ENCODE measurements at places on chromosomes 2 and 18.

- no peak for DNase-seq
Measured at GRCh38 chr2:233140978-233141377, 80.8 kb downstream of the INPP5D start.

DNA sequence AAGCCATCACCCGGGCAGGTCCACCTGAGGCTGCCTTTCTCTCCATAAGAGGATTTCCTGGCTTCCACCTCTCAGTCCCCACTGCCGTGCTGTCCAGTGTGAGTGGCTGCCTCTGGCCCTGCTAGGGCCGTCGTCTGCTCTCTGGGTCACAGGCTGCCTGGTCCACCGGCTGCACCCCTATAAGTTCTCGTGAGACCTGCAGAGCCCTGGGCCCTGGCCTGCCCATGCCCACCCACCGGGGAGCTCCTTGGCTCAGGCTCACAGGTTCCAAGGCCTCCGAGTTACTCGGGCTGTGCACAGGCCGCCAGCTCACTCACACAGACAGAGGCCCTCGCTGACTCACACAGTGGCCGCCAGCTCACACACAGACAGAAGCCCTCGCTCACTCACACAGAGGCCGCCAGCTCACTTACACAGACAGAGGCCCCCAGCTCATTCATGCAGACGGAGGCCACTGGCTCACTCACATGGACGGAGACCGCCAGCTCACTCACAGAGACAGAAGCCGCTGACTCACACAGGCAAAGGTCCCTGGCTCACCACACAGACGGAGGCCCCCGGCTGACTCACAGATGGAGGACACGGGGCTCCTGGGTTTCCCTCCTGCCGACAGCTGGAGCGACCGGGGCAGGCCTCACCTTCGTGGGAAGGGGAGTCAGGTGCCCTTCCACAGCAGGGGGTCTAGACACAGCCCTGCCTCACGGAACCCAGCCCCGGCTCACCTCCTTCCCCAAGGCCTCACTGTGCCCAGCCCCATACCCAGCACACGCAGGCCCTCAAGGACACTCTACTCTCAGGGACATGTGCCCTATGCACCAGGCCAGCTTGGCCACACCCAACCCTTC lies 334.1 kb upstream of the MYT1L start:
- DNase-seq = no peak

DNA sequence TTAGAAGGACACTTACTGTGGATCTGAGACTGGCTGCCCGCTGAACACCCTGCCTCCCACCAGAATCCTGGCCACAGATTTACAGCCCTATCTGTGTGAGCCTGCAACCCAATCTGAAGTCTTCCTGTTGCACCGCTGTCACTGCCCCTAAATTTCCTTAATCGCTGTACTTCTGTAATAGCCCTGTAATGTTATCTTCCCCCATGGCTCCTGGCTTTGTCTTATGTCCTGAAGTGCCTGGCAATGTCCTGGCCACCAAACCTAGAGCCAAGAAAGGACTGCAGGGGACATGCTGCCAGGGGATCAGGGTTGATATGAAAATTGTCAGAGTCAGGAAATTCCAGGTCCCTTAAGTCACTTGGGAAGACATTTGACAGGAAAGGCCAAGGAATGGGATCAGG lies 52.7 kb downstream of the FHOD3 start:
- no peak for DNase-seq

- DNase-seq = no peak
Measured at GRCh38 chr18:21915546-21915945, 175.0 kb downstream of the MIB1 start.

GRCh38 chr2:190881084-190881597 lies 520 bp downstream of the GLS start:
- DNase-seq = no peak

DNA sequence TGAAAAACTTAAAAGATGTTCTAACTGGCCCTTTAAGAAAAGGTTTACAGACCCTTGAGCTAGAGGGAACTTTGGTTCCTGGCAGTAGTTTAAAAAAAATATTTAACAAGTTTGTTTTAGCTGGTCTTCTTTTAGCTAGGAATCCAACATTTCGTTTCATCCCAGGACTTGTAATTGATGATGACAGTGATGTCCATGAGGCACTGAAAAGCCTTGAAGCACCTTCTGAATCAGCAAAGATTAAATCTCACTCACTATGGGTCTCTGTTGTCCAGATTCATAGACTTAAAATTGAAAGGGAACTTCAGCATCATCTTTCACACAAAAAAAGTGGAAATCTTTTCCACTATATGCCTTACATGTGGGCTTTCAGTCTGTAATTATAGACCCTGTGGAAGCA lies 102.9 kb upstream of the ETAA1 start:
- DNase-seq = no peak

DNA sequence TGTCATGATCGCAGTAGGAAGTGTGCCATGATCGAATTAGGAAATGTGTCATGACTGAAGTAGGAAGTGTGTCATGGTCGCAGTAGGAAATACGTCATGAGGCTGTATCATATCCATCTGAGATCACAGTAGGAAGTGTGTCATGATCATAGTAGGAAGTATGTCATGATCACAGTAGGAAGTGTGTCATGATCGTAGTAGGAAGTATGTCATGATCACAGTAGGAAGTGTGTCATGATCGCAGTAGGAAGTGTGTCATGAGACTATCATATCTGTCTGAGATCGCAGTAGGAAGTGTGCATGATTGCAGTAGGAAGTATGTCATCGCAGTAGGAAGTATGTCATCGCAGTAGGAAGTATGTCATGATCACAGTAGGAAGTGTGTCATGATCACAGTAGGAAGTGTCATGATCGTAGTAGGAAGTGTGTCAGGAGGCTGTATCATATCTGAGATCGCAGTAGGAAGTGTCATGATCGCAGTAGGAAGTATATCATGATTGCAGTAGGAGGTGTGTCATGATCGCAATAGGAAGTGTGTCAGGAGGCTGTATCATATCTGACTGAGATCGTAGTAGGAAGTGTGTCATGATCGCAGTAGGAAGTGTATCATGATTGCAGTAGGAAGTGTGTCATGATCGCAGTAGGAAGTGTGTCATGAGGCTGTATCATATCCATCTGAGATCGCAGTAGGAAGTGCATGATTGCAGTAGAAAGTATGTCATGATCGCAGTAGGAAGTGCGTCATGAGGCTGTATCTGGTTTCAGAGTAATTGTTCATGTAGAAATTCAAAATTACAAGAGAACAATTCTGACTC lies 56.4 kb upstream of the NFATC1 start:
- no peak for DNase-seq

GRCh38 chr18:370751-371608 lies 103.1 kb upstream of the THOC1 start:
- no peak for DNase-seq

DNA sequence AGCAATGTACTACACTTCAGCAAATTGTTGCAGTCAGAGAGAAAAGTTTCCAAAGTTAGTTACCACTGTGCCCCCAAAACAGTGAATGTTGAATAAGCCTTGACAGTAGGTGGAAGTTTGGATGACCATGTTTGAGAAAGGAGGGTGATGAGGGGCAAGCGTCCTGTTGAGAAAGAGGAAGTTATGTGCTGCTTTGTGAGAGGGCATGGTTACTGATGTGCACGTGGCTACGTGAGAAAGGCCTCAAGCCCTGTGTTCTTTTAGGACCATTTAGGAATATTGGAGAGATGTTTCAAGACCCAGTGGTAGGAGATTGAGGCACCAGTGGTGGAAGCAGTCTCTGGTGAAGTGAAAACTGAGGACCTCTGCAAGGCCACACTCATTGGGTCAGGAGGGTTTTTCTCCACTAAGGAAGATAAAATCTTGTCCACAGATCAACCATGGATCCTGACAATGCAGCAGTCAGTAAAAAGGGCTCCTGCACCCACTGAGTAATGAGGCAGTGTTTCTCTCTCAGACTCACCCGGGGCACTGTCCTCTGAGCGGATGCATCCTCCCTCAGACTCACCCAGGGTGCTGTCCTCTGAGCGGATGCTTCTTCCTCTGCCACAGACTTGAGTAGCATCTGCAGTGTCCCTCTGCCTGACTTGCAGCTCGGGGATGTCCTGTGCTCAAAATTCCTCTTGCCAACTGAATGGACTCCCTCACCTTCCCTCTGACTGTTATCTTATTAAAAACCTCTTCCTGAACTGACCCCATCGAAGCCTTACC lies 34.7 kb upstream of the ACTR3 start:
- no peak for DNase-seq

GRCh38 chr2:10775021-10775780 lies 37.4 kb downstream of the PDIA6 start:
- no peak for DNase-seq

GRCh38 chr2:229201521-229201920 lies 69.6 kb downstream of the PID1 start:
- DNase-seq = no peak

- DNase-seq = no peak
Measured at GRCh38 chr2:401019-401679, 113.3 kb upstream of the ALKAL2 start.

GRCh38 chr2:47494267-47495130 lies 91.5 kb downstream of the MSH2 start:
- DNase-seq = no peak

GRCh38 chr2:210517264-210517663 lies 39.1 kb upstream of the CPS1 start:
- no peak for DNase-seq

- no peak for DNase-seq
Measured at GRCh38 chr18:24992491-24992890, 359.5 kb downstream of the ZNF521 start.

GRCh38 chr2:121211689-121212151 lies 73.3 kb downstream of the TFCP2L1 start:
- DNase-seq = no peak

DNA sequence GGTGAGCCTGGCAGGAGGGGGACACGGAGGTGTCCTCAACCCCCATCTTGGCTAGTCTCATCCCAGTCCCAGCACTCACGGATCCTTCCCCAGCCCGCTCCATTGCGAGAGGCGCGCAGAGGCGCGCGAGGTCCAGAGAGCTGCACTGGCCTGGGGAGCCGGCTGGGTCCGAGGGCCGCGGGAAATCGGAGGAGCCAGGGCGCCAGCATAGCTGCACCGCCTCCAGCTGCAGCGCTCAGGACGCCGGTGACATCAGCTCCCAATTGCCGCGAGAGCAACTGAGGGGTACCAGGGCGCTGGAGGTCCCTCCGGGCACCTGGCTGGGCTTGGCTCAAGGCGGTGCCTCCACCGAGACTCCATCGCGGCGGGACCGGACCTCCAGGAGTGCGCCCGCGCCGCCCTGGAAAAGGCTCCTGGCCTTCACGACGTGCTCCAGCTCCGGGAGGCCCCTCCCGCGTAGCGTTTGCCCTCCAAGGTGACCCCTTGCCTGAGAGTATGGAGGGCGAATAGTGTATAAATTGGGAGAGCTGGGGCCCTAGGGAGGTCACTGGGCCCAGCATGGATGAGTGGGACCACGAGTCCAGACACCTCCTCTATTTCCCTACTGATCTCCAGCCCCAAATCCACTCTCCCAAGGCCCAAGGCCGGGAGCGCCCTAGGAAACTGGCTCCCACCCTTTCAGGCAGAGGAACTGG lies 5.5 kb downstream of the RTKN start:
- DNase-seq = no peak

- no peak for DNase-seq
Measured at GRCh38 chr2:52311862-52312261, 1279.9 kb upstream of the NRXN1 start.

GRCh38 chr2:44578471-44579093 lies 216.8 kb downstream of the CAMKMT start:
- DNase-seq = no peak

DNA sequence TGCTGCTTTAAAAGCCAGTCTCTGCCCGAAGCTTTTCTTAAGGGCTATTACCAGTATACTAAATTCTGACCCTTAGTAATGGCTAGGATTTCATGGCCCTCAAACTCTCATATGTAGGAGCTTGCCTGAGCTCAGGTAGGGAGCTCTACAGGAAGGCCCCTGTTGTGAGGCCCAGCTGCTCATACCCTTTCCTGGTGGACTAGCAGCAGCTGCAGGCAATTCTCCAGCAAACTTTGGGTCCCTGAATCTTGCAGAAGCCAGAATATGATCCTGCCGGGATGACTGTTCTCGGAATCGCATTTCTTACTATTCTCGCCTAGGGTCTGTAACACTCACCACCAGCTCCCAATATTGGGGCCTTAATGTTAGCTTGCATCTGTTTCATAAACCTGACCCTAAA lies 106.4 kb upstream of the SERTAD2 start:
- DNase-seq = no peak

- DNase-seq = no peak
Measured at GRCh38 chr2:26450031-26450635, 27.8 kb downstream of the OTOF start.

DNA sequence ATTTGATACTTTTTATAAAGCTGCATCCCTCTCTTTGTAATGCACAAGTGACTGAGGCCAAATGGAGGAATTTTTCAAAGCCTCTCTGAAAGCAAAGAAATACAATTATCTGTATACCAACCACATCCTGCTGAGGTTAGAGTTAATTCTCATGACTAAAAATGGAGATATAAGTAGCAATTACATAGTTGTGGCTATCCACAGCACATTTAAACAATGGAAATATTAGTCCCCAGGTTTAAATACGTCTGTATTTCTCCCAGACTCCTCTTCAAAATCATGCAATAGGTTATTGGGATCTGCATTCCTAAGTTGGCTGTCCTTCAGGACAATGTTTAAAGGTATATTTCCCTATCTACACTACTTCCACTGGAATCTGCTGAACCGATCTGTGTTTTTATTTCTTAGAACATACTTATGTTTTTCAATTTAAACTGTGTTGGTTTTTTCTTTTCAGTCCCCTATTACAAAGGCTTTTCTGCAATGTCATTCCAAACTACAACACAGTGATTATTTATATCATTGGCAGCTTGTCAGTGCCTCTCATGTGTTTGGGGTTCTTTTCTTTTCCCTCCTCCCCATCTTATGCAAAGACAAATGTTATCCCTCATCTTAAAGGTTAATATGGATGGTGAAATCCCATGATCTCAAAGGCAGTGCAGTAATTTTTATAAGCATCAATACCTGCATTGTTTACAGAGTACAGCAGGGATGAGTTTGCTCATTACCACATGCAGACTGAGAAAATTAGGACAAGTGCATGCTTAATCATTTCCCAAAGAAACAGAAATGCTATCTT lies 134.8 kb upstream of the FSHR start:
- DNase-seq = no peak

All from epithelial cell of prostate (primary cell).